ENCODE measurements at places on chromosomes 6 and 20. TPM values are rescaled to one million over a fixed set of nuclear protein-coding genes. Genes with fewer than 3 reads are reported as not detected.

- no peak for DNase-seq
These were observed 23.4 kb upstream of the INSM1 start for GRCh38 chr20:20344476-20344875.

GABRR1 gene
- total RNA-seq: not detected

ABHD16B gene
- total RNA-seq: not detected

DNA sequence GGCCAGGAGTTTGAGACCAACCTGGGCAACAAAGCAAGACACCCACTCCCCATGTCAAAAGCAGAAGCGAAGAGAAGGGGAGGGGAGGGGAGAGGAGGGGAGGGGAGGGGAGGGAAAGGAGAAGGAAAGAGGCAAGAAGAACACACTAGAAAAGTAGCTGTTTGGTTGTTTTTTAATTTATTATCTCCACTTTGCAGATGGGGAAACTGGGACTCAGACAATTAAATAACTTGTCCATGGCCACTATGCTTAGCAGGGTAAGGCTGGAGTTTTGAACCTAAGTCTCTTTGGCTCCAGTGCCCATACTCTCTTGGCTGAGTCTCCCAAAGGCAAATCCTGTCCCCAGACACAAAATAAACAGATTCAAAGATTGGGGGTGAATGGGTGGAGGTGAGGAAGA lies 12.4 kb upstream of the GHRH start:
- DNase-seq: no peak

DNA sequence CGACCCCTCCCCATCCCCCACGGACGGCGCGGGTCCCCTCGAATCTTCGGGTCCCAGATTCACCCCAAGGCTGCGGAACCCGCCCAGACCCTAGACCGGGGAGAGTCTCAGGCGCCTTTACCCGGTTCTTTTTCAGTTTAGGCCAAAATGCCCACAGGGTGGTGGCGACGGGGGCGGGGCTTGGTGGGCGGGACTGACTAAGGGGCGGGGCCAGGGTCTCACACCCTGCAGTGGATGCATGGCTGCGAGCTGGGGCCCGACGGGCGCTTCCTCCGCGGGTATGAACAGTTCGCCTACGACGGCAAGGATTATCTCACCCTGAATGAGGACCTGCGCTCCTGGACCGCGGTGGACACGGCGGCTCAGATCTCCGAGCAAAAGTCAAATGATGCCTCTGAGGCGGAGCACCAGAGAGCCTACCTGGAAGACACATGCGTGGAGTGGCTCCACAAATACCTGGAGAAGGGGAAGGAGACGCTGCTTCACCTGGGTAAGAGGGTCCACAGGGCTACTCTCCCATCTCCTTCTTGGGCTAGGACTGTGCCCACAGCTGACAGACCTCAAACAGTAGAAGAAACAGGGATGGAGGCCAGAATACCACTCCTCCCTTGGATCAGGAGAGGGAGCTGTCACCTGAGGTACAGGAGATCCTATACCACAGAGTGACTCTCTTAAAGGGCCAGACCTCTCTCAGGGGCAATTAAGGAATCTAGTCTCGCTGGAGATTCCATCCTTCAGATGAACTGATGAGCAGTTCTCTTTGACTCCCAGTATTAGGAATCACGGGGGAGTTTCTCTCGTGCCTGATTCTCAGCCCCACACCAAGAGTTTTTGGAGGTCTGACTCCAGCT lies 942 bp downstream of the HLA-E start:
- DNase-seq: peak; percentile 72

DNA sequence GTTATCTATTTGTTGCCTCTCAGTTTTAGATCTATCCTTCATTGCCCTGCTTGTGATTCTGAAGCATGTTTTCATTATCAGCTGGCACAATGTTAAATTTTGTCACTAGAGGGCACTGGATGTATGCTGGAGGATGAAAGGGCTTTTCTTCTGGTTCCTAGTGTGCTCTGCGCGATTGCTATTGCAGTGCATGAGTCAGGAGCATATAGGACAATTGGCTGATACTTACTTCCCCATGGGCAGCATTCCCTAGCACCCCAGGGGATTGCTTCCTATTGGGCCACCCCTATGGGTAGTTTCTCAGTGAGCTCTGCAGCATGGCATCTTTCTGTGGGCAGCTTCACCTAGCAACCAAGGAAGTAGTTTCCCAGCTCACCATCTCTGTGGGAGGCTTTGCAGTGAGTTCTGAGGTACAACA lies 280.3 kb upstream of the SYNCRIP start:
- no peak for DNase-seq

OR2H1 gene
- total RNA-seq: not detected

DNA sequence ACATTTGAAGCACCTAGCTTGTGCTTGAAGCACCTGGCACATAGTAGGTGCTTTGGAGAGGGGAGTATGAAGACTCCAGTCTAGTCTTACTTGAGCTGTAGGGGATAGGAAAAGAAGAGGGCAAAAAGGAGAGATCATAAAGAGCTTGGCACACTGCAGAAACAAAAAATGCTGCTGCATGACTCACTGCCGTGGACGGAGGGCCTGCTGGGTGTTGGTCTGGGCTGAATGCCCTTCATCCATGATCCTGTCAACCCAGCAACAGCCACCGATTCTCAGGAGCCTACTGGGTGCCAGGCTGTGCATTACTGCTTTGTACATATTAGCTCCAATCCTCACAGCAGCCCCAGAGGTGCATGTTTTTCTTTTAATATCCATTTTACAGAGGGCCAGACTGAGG lies 6.0 kb downstream of the PDYN start:
- no peak for DNase-seq
